Activated CD8-positive, alpha-beta memory T cell treated with anti-CD3 and anti-CD28 coated beads, Interleukin-2, amount 10 ng/mL, durations not matched to agents 7 days and 5 days (primary cell): ENCODE measurements at places on chromosomes 1 and 21. TPM values are rescaled to one million over a fixed set of nuclear protein-coding genes. Genes with fewer than 3 reads are reported as not detected.

Gene SLC44A3
- not detected for total RNA-seq

Gene FALEC
- total RNA-seq = not detected

Gene SPRR2E
- total RNA-seq = not detected

Gene NBPF6
- total RNA-seq = not detected

Gene LYPD8
- not detected for total RNA-seq

Gene PPP1R15B
- total RNA-seq = 75.5 TPM

Gene KANK4
- total RNA-seq = not detected

Gene BGLAP
- 1.0 TPM for total RNA-seq

Gene CHODL
- 0.32 TPM for total RNA-seq

Gene ST7L
- 13.2 TPM for total RNA-seq

Gene LCE6A
- total RNA-seq = not detected

Gene VN1R5
- total RNA-seq = not detected
